Left ventricle myocardium inferior (tissue), 1 donor: ENCODE measurements at places on chromosomes 12 and 14.

DNA sequence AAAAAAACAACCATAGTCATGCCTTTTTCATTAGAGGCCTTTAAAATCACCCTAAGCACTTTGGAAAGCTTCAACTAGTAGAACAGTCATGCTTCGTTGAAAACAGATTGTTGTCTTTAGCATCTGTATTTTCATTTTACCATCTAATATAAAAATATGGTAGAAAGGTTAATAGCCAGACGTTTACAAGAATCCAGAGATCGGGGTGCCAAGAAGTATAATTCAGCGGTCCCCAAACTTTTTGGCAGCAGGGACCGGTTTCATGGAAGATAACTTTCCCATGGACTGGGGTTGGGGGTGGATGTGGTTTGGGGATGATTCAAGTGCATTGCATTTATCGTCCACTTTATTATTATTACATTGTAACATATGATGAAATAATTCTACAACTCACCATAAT lies 138.4 kb downstream of the GLT1D1 start:
- DNase-seq, result no peak

DNA sequence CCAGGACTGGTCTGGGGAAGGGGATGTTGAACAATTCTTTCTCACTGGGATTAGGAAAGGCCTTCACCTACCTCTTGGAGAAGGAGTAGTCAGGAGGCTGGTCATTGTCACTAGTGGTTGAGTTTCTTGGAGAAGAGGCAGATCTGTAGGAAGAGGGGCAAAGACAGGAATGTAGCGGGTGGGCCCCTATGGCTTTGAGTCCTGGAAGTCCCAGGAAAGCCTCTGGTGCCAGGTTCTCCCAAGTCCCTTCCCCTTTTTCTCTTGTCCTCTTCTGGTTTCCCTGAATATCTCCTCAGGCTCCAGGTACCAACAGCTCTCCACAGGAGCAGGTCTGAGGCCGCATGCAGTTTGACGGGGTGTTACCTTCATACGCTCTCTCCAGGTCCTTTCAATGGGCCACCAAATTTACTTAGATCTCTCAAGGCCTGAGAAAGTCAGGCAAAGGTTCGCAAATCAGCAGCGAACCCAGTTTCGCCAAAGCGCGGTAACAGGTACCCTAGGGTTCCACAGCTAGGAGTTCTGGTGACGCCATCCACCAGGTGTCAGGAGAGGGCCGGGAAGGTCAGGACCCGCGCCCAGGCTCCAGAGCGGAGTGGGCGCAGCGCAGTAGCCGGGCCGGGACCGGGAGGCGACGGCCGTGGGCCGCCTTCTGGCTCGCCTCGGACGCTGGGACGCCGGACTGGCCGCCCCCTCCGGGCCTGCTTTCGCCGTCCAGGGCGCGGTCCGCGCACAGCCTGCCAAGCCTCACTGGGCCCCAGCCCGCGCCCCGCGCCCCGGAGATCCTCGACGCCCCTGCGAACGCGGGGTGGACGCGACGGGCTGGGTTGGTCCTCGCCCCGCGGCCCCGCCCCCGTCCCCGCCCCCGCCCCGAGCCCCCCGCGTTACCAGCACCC lies 795 bp downstream of the SMAGP start:
- DNase-seq, result peak; percentile 27

- DNase-seq, result no peak
Measured at GRCh38 chr12:8078398-8078797, 3.7 kb upstream of the NECAP1 start.

DNA sequence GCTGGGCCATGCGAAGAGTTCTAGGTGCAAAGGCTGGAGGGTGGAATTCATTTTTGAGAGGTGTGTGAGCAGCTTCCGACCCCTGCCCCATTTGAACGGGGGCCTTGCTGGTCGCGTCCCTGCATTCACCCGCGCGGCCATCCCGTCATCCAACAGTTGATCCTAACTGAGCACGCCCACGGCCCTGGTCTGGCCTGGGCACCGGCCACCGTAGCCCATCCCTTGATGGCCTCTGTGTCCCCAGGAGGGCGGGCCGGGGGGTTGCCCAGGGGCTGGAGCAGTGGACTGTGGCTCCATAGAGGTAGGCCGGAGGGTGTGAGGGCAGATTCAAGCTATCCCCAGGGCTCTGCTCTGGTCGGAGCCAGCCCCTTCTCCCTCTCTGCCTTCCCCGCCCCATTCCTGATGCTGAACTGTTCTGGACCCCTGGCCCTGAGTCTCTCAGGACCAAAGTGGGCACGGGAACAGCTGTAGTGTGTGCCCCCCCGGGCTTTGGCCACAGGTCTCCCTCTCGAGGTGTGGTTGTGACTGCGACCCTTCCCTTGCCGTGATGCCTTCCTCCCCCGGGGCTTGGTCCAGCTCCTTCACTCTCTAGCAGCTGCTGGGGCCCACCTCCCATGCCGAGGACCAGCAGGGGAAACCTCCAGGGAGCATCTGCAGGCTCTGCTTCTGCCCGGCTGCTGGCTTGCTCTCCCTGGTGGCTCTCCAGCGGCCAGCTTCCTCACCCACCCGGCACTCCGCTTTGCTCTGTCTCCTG lies 9.1 kb downstream of the MEG3 start:
- DNase-seq, result no peak

DNA sequence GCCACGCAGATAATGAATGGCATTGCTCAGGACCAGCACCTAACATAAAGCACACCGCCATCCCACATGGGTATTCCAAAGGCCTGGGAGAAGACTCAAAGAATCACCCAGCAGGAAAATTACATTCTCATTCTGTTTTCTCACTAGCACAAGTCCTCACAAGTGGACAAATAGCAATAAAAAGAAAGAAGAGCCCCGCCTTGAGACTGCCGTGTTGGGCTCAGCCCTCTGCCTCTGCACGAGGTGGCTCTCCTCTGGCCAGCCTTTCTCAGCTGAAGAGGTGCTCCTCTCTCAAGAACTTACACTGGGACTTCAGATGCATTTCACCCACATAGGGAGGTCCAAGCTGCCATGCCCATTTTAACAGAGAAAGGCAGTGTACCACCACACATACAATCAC lies 207.5 kb downstream of the SPTSSA start:
- DNase-seq, result no peak

DNA sequence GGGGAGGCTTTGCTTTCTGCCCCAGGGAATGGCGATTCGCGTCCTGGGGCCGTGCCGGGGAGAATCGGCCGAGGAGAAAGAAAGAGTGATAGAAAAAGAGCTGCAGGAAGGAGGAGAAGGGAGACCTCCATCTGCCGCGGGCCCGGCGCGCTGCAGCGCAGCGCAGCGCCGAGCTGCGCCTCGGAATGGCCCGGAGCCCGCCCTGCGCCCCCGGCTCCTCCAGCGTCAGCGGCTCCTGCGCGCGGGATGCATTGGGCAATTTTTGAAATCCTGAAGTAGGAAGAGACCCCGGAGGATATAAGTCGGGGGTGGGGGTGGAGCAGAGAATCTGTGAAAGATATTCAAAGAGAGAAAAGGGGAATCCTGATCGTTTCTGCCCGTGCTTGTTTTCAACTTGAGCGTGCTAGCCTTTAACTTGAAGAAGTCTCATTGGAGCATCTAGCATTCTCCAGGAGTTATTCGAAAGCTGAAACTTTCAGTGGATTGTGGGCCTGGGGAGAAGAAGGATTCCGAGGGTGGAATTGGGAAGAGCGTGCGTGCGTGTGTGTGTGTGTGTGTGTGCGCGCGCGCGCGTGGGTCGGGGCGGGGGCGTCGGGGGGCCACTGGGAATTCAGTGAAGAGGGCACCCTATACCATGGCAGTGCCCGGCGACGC lies 441 bp downstream of the PDE3A start:
- peak; percentile 27 for DNase-seq

DNA sequence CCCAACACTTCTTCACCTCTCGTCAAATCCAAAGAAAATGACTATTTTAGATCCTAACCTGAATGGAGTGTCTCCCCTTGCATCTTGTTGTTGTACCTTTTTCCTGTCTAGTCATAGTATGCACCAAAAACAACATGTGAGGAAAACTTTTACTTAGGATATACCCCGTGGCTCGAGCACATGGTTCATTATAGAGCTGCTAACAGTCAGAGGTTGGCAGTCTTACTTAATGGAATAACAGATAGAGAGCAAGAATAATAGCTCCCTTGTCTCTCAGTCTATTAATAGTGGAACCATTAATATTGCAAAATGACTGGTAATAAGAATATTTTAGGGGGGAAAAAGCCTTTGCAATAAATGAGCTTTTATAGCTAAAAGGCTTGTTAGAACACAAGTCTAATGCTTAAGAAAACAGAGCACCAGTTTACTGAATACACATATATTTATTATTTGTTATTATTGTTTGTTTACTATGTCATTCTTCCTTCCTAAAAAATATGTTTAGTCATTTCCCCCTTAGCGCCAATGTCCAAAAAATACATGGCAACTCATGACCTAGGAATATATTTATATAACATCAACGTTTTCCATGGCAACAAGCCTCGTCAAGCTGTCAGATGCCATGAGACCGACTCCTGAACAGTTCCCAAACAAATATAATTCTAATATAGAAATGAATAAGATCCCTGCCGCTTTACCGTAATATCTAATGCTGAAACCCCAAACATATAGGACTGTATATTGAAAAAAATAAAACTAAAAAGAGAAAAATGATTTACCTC lies 592.4 kb downstream of the SOX5 start:
- DNase-seq, result no peak

DNA sequence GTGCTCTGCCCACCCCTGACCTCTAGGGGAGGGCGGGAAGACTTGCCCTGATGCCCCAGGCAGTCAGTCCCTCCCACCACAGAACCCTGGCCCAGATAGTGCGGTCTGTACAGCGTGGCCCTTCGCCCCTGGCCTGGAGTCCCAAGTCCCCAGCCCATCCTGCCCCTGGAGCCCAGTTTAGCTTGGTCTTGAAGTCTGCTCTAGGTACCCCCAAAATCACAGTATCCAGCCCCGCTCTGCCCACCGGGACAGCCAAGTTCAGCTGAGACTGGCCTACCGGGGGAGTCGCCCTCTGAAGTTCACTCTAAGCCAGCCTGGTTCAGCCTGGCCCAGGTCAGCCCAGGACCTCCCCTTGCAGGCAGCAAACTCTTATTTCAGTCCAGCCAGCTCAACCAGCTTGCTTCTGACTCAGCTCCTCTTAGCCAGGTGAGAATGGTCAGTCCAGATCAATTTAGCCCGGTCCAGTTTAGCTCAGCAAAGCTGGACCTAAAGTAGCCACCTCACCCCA lies 75.9 kb downstream of the TMEM121 start:
- no peak for DNase-seq

GRCh38 chr12:89253488-89253887 lies 98.8 kb downstream of the DUSP6 start:
- DNase-seq, result no peak

GRCh38 chr14:92523752-92524151 lies 10.2 kb downstream of the RIN3 start:
- DNase-seq, result no peak

DNA sequence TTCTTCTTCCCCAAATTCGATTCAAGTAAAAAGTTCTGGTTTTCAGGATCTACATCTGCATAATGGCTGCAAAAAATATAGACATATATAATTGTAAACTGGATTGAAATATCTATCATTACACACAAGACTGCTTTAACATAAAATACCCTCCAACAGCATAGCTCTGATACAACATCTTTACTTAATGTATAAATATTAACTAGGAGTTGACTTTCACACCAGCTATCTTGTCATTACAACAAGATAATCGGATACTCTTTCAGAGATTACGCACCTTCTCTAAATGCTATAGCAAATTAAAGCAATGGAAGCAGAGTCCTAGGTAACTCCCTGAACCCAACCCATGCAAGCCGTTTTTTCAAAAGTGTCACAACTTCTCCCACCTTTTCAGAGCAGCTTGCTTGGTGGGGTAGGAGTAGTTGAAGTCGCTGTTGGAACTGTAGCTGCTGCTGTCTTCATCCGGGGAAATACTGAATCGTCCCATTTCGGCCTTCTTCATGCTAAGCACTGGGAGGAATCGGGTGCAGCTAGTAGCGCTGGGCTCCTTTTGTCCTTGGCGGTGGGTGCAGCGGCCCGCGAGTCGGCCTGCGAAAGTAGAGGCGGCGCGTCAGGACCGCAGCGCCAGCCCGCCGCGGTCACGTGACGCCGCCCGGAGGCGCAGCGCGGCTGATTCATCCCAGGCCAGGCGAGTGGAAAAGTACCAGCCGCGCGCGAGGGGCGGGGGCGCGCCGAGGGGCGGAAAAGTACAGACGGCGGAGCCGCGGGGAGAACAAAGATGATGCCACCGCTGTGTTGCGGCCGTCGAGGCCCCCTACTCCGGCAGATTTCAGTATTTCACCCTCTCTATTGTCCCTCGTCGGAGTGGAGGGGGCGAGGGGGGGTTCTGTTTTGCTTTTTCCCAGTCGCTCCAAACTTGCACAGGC lies 1.5 kb downstream of the SLC38A2 start:
- DNase-seq, result peak; percentile 93

DNA sequence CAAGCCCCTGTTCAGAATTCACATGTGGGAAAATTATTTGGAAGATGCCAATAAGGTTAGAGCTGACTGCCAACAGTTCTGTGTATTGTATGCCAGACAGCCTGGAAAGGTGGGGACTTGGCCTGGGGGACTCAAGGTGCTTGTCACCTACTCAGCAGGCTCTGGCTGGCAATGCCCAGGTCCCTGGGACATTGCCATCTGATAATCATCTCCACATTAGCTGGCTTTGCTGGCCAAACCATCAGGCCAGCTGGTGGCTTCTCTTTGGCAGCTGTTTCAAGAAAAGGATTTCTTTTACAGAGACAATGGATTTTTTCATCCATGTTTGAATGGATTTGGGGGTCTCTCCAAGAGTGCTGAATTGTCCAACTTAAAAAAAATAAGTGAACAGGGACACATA lies 165.2 kb downstream of the BRMS1L start:
- no peak for DNase-seq

DNA sequence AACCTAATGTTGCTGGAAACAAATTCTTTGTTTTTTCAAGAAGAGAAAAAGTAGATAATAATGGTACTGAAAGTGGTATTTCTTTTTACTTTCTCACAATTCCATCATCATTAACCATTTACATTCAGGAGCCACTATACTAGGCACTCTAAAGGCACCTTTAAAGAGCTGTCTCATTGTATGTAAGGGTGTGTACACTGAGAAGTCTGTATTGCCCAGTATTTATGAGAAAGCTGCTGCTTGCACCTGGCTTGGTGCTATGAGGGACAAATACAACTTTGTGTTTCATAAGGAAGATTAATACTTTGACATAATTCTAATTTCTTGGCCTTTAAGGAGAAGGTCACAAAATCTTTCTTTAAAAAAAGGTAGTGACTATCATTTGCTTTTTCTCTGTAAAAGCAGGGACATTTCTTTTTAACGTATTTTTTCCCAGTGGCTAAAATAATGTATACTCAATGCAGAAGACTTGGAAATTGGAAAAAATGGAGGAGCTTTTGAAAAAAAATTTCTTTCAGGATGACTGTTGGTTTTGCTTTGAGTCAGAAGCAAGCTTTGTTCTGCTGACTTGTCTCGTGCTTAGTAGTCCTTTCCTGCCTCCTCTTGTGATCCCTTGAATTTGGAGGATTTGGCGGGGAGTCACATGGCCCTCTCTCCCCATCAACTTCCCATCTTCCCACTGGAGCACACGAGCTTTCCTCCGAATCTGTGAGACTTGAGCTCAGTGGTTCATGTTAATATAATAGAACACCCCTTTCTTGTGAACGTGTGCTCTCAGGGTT lies 50.1 kb downstream of the RASSF3 start:
- DNase-seq, result no peak

GRCh38 chr12:92928421-92928961 lies 604 bp downstream of the EEA1 start:
- peak; percentile 50 for DNase-seq

GRCh38 chr14:55031190-55031589 lies 4.2 kb downstream of the SOCS4 start:
- DNase-seq, result no peak
